H9 (cell line): ENCODE measurements at places on chromosomes 2 and 18. TPM values are rescaled to one million over a fixed set of nuclear protein-coding genes. Genes with fewer than 3 reads are reported as not detected.
A peak's percentile ranks its signal among the peaks of the same experiment; 100 is the strongest.

- no peak overlapping the region for H3K27ac ChIP-seq
- DNase-seq = no peak
- H3K36me3 ChIP-seq = peaks cover 16% of the 10 kb centered on the region
- peaks cover 2% of the 10 kb centered on the region for H3K4me1 ChIP-seq
- H3K4me3 ChIP-seq = no peak overlapping the region
Observed at GRCh38 chr2:127411653-127412369, 6.4 kb upstream of the PROC start.

DNA sequence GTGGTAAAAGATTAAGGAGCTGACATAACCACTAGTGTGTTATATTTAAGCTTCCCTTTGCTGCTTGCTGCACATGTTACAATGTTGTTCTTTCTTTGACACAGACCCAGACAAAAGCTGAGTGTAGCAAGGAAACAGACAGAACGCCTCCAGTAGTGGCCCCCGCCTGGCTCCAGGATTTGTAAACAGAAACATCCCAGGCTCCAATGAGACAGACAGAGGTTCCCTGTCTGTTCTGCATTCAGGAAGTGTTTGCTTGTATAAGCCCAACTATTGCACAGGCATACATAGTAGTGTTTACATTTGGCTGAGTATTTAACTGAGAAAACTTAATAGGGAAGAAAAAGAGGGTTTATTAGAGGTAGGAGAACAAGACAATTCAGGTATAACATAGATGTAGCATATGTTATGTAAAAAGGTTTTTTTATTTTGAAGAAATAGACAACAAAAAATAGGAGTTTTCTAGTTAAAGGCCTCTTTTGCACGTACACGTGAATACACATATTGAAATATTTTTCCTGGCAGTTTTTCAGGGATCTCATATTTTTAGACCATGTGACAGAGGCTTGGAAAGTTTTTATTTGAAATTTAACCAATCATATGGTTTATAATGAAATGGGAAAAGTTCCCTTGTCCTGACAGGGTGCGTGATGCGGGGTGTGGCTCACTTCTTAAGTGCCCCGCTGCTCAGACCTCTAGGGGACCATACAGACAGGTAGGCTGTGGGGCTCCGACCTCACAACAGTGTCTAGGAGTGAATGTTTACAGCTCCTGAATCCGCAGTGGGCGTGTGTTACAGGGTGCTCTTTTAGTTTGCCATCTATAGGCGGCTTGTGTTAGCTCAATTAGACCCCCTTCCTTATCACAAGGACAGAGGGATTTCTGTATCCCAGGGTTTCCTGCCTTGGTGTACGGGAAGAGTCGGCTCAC, 118.4 kb downstream of the BMPR2 start:
- no peaks in the 10 kb centered on the region; the same call in 1 of the 2 replicates for H3K4me1 ChIP-seq
- no peaks in the 10 kb centered on the region; the same call in 2 of the 3 replicates for H3K36me3 ChIP-seq
- DNase-seq = peak; percentile 50
- no peak overlapping the region for H3K27ac ChIP-seq
- no peaks in the 10 kb centered on the region for H3K27me3 ChIP-seq

- no peaks in the 10 kb centered on the region for H3K4me1 ChIP-seq
- H3K36me3 ChIP-seq = peaks cover under 1% of the 10 kb centered on the region; the same call in 1 of the 2 replicates
- H3K27ac ChIP-seq = no peak overlapping the region
- DNase-seq = no peak
- no peak overlapping the region for H3K4me3 ChIP-seq
Observed at GRCh38 chr18:36086186-36086585, 18.8 kb upstream of the RPRD1A start.

DNA sequence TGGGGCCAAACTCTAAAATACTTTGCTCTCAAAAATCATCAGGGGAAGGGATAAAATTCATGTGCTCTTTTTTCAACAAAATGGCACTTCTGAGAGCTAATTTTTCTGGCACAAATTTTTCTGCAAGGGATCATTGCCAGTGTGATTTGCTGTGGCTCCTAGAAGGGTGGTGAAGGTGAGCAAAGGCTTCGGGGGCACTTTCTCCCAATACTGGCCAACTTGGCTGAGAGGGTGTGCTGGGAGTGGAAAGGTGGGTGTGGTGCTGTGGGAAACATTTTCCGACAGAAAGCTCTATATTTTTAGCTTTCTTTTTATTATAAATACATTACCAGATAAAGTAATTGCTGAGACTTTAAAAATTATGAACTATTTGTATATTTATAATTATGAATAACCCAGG, 419 bp downstream of the SMYD1 start:
- no peaks in the 10 kb centered on the region for H3K36me3 ChIP-seq
- no peak for DNase-seq
- no peak overlapping the region for H3K27ac ChIP-seq
- no peaks in the 10 kb centered on the region for H3K4me1 ChIP-seq
- H3K27me3 ChIP-seq = no peaks in the 10 kb centered on the region
- H3K4me3 ChIP-seq = no peak overlapping the region

GRCh38 chr2:134408386-134408785, 154.5 kb downstream of the MGAT5 start:
- H3K4me1 ChIP-seq = no peaks in the 10 kb centered on the region
- no peak overlapping the region for H3K4me3 ChIP-seq
- DNase-seq = no peak
- H3K36me3 ChIP-seq = peaks cover 4% of the 10 kb centered on the region; the same call in 1 of the 2 replicates
- no peak overlapping the region for H3K27ac ChIP-seq

DNA sequence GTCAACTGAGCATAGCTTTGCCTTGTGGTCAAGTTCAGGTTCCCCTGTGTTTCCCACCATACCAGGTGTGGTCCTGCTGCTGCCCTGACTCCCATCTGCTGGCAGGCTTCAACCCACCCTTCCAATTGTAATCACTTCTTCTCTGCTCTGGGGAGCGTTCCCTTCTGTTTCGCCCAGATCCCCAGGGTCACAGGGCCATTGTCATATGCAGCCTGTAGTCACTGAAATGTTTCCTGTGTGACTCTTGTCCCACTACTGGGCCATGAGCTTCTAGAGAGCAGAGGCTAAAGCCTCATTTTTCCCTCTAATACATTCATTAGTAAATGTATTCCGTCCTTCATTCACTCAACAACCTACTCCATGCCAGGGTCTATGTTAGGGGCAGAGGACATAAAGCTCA, 75.0 kb upstream of the LAPTM4A start:
- no peak for DNase-seq
- H3K4me3 ChIP-seq = no peak overlapping the region
- H3K27me3 ChIP-seq = no peaks in the 10 kb centered on the region
- H3K27ac ChIP-seq = no peak overlapping the region

GRCh38 chr2:13002536-13003331, 286.0 kb downstream of the TRIB2 start:
- H3K4me3 ChIP-seq = no peak overlapping the region
- no peak overlapping the region for H3K27ac ChIP-seq
- H3K27me3 ChIP-seq = no peaks in the 10 kb centered on the region
- no peaks in the 10 kb centered on the region for H3K36me3 ChIP-seq

DNA sequence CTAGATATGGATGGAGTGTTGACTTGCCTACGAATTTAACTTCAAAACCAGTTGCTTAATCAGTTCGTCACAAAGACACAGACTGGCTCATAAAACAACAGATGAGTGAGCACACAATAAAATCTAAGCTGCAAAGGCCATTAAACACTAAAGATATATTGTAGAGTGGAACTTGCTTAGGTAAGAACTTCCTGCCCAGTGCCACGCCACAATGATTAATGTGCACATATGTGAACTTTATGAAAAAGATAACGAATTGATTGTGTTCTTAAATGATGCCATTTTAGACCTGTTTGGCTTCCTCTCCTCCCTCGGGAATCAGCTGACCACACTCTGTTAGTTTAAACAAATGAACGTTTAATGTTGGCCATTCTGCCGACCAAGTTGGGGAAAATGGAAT, 2031.3 kb upstream of the CELF4 start:
- DNase-seq = no peak
- H3K27me3 ChIP-seq = no peaks in the 10 kb centered on the region
- H3K27ac ChIP-seq = no peak overlapping the region
- H3K4me1 ChIP-seq = peaks cover 5% of the 10 kb centered on the region; the same call in 1 of the 2 replicates
- peaks cover 31% of the 10 kb centered on the region for H3K36me3 ChIP-seq

GRCh38 chr18:3875376-3875775, 425.4 kb downstream of the TGIF1 start:
- no peaks in the 10 kb centered on the region for H3K4me1 ChIP-seq
- H3K27me3 ChIP-seq = no peaks in the 10 kb centered on the region
- H3K4me3 ChIP-seq = no peak overlapping the region
- DNase-seq = no peak

DNA sequence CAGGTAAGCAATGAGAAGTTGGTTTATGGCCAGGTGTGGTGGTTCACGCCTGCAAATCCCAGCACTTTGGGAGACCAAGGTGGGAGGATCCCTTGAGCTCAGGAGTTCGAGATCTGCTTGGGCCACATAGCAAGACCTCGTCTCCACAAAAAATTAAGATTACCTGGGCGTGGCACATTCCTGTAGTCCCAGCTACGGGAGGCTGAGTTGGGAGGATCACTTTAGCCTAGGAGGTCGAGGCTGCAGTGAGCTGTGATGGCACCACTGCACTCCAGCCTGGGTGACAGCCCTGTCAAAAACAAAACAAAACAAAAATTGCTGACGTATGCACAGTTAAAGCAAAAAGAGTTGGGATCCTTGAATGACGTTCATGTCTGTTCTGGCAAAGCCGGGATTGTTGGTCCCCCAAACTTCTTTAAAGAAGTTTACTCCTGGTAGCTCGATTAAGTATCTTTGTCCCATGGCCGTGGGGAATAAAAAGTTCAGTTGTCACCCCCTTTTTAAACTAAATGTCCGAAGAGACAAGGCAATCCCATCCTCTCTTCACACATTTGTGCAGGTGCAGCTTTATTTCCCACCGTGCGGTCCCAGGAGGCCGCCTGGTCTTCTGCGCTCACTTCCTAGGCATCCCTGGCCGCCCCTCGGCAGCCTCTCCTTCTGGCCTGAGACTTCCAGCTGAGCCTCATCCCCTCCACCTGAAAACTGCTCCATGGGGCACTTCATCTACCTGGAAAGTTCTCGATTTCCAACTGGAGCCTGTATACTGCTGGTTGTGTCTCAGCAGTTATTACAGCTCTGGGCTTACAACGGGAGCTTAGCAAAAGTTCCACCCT, 762 bp upstream of the SPOPL start:
- no peak for DNase-seq
- peak overlapping the region; percentile 77 for H3K27ac ChIP-seq
- H3K36me3 ChIP-seq = peaks cover 3% of the 10 kb centered on the region; the same call in 1 of the 3 replicates
- peak overlapping the region; percentile 78 for H3K4me3 ChIP-seq
- H3K4me1 ChIP-seq = no peaks in the 10 kb centered on the region

DNA sequence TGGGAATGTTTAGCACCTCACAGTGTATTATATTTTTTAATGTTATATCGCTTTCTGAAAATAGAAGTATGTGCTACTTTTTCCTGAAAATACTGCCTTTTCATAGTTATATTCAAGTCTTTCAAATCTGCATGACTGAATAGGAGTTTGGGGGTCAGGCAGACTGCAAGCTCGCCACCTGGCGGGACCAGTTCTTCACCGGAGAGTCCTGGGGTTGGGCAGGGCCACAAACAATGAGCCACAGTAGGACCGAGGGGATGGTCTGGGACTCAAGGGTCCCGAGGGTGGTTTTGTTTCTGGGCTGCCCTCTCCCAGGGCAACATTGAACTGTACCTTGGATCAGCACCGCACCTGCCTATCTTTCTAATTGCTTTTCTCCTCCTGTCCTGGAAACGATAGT, 70.6 kb downstream of the VWA3B start:
- no peaks in the 10 kb centered on the region for H3K4me1 ChIP-seq
- no peak overlapping the region for H3K27ac ChIP-seq
- no peaks in the 10 kb centered on the region for H3K36me3 ChIP-seq
- DNase-seq = peak; percentile 69
- H3K27me3 ChIP-seq = no peaks in the 10 kb centered on the region

- DNase-seq = no peak
- no peak overlapping the region for H3K4me3 ChIP-seq
- H3K36me3 ChIP-seq = no peaks in the 10 kb centered on the region
- H3K27me3 ChIP-seq = no peaks in the 10 kb centered on the region
- H3K27ac ChIP-seq = no peak overlapping the region
Observed at GRCh38 chr18:58668211-58668610, 3.1 kb upstream of the MALT1 start.

GRCh38 chr2:179417436-179417949, 152.9 kb upstream of the SESTD1 start:
- no peak for DNase-seq
- H3K27ac ChIP-seq = no peak overlapping the region
- H3K4me3 ChIP-seq = no peak overlapping the region
- H3K27me3 ChIP-seq = no peaks in the 10 kb centered on the region

GRCh38 chr2:85154048-85154753, 21.0 kb downstream of the TCF7L1 start:
- H3K27me3 ChIP-seq = no peaks in the 10 kb centered on the region
- no peak overlapping the region for H3K27ac ChIP-seq
- H3K36me3 ChIP-seq = peaks cover 28% of the 10 kb centered on the region; the same call in 1 of the 2 replicates
- H3K4me3 ChIP-seq = no peak overlapping the region
- no peak for DNase-seq

DNA sequence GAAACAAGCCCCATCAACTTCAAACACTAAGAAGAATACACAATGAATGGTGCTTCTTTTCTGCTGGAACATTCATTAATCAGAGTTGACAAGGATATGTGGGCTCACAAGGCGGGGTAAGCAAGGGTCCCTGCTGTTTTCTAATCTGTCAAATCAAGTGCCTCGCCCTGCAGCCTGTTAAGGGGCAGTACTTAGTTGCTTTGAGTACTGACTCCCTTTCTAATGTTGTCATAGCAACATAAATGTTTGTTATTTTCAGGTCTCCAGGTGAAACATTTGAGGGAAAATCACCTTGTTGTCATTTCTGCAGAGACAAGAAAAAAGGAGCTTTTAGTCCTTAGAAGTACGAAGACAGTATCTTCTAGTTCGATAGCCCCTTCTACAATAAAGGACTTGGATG, 284.7 kb upstream of the PKDCC start:
- no peaks in the 10 kb centered on the region for H3K27me3 ChIP-seq
- no peak for DNase-seq
- H3K4me1 ChIP-seq = no peaks in the 10 kb centered on the region
- H3K36me3 ChIP-seq = no peaks in the 10 kb centered on the region; the same call in 2 of the 3 replicates
- no peak overlapping the region for H3K4me3 ChIP-seq

- no peak overlapping the region for H3K27ac ChIP-seq
- H3K27me3 ChIP-seq = no peaks in the 10 kb centered on the region
- no peak overlapping the region for H3K4me3 ChIP-seq
- H3K36me3 ChIP-seq = no peaks in the 10 kb centered on the region
Observed at GRCh38 chr18:7541835-7542234, 25.3 kb upstream of the PTPRM start.

- H3K27ac ChIP-seq = no peak overlapping the region
- no peak overlapping the region for H3K4me3 ChIP-seq
- H3K4me1 ChIP-seq = no peaks in the 10 kb centered on the region
- H3K27me3 ChIP-seq = no peaks in the 10 kb centered on the region
- DNase-seq = no peak
Observed at GRCh38 chr2:206890179-206890578, 49.1 kb upstream of the CPO start.

- H3K36me3 ChIP-seq = no peaks in the 10 kb centered on the region
- H3K4me3 ChIP-seq = no peak overlapping the region
- no peak for DNase-seq
- H3K4me1 ChIP-seq = no peaks in the 10 kb centered on the region
- no peak overlapping the region for H3K27ac ChIP-seq
Observed at GRCh38 chr2:40877734-40878288, 425.9 kb upstream of the SLC8A1 start.

GRCh38 chr2:55232084-55232862, at the start of the genes CLHC1 and RPS27A:
Gene CLHC1, minus strand, starts transcription at chr2:55232293. Its CDS starts 9,882 bp downstream, at chr2:55222411.
Gene RPS27A, plus strand, starts transcription at chr2:55232688. Its CDS starts 137 bp downstream, at chr2:55232825.
- H3K4me3 ChIP-seq = peak within 1 kb of the TSS; percentile 99
- peak within 1 kb of the TSS; percentile 92 for H3K27ac ChIP-seq
- no peaks in the 10 kb centered on the region for H3K27me3 ChIP-seq

The EVX2 gene
- total RNA-seq = not detected in 2 replicates

The ATP8B1 gene
- 0.53 and 1.1 TPM in 2 replicates for total RNA-seq

The SPR gene
- total RNA-seq = 7.3 and 7.6 TPM in 2 replicates

The FTCDNL1 gene
- 0.81 and 2.0 TPM in 2 replicates for total RNA-seq

The IL36A gene
- not detected in 2 replicates for total RNA-seq

The DNAH7 gene
- 0.09 TPM in 1 of 2 replicates, not detected in the other for total RNA-seq

The ARHGAP25 gene
- 1.3 TPM in 2 replicates for total RNA-seq

The IL1R2 gene
- total RNA-seq = not detected in 2 replicates

The TXNDC2 gene
- total RNA-seq = 0.28 TPM in 1 of 2 replicates, not detected in the other

The ZC3H6 gene
- 3.5 and 4.8 TPM in 2 replicates for total RNA-seq

The LPIN2 gene
- 9.2 and 9.9 TPM in 2 replicates for total RNA-seq

The RAB1A gene
- total RNA-seq = 112 and 119 TPM in 2 replicates
